ENCODE measurements at places on chromosomes 5 and 9.

DNA sequence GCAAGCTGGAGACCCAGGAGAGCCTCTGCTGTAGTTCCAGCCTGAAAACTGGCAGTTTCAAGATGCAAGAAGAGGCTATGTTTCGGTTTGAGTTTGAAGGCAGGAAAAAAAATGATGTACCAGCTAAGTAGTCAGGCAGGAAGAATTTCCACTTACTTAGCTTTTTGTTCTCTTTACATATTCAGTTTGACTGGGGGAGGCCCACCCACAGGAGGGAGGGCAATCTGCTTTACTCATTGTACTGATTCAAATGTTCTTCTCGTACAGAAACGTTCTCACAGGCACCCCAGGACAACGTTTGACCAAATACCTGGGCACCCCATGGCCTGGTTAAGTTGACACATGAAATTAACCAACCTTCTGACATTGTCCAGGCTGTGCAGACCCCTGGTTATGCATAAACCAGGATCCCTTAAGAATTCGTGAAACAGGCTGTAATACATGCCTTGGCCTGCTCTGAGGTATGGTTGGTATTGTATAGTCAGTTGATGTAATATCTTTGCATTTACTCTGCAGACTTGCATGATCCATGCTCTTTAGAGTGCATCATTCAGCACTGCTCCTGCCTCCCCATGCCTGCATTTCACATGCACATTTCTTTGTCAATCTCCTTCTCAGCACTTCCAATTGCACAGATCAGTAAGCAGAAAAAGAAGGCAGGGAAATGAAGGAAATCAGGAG, 687.1 kb downstream of the TAF11L14 start:
- no peak for DNase-seq

DNA sequence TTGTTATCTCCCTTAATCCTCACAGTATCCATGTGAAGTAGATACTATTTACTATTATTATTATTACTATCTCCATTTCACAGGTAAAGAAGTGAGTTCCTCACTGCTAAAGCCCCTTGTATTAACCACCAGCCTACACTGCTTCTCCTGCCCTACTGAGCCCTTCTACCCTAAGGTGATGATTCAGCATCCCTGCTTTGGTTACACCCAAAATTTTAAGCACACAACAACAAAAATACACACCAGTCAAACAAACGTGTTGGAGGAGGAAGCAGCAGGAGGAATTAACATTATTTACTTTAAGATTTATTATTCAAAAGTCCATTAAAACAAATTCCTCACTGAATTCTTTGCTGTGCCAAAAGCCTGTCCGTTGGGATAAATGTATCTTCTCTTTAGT, 370.2 kb upstream of the BRINP1 start:
- no peak for DNase-seq

DNA sequence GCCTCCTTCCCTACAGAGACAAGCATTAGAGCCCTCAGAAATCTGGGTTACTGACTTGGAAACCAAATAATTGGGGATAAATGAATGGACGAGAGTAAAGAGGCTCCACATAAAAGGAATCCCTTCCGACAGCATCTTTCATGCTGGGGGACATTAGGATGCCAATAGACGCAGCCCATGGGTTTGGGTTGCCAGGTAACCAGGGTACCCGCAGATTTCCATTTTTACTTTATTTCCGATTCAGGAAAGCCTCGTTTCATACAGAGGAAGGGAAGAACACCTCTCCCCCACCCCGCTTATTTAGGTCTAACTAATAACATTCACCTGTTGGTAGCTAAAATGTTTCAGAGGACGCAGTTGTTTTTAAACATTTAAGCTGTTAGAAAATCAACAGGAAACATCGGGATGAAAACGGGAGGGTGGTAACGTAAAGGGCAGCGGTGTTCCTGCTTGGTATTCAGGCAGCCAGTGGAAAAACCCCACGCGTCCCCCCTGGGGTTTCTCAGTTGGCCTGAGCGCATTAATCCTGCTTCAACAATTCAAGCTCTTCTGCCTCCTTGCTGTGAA, 179.5 kb downstream of the YTHDC2 start:
- no peak for DNase-seq

DNA sequence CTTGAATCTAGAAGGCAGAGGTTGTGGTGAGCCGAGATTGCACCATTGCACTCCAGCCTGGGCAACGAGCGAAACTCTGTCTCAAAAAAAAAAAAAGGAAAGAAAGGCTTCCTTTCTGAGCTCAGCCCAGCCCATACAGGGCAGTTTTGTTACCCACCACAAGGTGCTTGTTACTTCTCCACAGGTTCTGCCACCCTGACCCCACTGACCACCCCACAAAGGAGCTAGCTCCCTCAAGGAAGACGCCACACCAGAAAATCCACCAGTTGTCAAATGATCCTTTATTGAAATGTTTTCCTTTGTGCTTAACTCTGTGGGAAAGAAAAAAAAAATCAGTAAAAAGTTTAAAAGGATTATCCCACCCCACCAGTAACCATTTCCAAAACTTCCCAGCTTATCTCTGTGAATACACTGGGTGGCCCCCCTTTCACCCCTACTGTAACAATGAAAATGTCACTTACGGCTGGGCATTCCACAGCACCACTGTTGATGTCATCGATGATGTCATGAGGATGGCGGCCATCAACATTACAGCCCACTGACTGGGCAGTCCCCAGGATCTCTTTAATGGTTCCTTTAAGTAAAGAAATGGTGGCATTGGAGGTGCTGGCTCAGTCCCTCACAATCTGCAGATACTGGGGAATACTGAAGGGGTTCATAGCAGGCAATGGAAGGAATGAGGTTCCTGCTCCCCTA, 3.6 kb downstream of the RPL12 start:
- DNase-seq, result no peak

- DNase-seq, result no peak
Observed at GRCh38 chr5:108101821-108102220, 280.1 kb downstream of the FBXL17 start.

GRCh38 chr5:137142346-137142745, 356.8 kb downstream of the SPOCK1 start:
- DNase-seq, result peak; percentile 10

DNA sequence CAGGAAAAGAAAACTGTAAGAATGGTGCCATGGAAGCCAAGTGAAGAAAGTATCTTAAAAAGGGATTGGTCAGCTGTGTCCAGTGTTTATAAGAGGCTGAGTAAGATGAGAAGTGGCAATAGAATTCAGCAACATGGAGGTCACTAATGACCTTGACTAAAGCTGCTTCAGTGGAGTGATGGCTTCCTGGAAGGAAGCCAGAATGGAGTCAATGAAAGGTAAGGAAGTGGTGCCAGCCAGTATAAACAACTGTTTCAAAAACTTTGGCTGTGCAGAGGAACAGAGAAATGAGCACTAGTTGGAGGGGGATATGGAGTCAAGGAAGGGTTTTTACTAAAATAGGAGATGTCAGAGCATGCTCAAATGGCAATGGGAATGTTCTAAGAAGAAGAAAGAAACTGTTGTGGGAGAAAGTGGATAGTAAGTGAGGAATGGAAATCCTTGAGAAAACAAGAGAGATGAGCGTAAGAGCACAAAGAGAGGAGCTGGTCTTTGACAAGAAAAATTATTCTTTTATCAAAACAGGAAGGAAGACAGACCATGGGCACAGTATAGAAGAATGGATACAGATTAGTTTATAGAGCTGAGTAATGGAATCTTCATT, 11.1 kb upstream of the NRG2 start:
- no peak for DNase-seq

All from H54 (cell line).